NCI-H1417 treated with DMSO at 0.1 percent for 48 hours (cell line): ENCODE measurements at places on chromosomes 3 and 15.

DNA sequence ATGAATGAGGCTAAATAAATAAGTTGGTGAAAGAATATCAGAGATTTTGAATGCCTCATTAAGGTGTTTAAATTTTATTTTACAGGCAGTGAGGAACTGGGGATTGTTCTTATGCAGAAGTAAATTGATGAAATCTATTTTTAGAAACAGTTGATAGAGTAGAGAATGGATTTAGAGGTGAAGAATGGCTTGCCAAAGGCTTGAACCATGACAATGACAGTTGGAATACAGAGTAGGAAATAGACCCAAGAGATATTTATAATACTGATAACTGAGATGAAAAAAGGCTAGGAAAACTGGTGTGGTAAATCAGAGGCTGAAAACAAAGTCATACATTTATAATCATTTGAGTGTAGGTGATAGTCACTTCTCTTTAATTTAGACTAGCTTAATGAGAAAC is 39.0 kb upstream of the RBMS3 start:
- DNase-seq: no peak

DNA sequence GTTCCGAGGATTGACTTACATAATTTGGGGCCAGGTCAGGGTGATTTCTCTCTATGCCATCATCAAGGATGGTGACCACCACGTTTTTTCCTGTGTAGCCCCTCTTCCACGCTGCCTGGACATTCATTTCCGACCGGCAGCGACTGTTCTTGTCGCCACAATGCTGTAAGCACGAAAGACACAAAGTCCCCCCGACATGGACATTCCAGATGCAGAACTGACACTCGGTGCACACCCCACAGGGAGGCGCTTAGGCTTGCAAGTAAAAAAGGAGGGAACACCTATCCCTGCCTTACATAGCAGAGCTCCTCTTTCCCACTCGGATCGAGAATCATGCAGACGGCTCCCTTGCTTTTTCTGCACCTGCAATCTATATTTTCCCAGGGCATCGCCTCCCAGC is 58.2 kb downstream of the PCSK6 start:
- no peak for DNase-seq

DNA sequence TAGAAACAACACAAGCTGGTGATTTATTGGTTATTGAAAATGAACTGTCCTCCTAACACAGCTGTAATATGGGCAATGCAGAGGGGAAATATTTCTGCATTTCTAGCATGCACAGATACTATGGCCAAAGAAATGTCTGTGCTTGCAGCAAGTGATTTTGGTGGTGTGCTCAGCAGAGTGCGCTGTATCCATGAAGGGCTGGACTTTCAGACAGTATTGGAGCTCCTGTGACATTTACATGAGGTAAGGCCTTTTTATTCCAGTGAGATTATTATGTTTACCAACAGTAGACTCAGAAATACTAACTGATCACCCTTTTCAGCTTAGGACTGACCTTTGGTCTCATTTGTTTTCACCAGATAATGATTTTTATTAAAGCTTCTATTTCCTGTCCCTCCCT is 1302.6 kb upstream of the EPHA6 start:
- no peak for DNase-seq

DNA sequence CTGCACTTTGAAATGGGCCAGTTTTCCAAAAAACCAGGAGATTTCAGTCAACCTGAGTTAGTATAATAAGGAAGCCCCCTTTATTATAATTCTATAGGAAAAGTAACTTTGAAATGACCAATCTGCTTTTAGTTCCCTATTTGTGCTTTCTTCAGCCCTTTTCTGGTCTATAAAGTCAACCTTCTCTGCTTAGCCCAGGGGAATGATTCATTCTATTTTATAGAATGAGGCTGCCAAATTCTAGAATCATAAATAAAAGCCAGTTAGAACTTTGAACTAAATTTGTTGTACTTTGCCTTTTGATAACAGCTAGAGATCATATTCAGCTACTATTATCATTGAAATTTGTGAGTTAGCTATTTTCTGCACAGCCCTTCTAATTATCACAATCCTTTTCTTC is 24.7 kb downstream of the CIP2A start:
- no peak for DNase-seq

- DNase-seq: no peak
These were observed 51.5 kb downstream of the ISG20 start for GRCh38 chr15:88690331-88690730.

GRCh38 chr3:189570916-189571315 is 60.3 kb upstream of the TP63 start:
- no peak for DNase-seq

GRCh38 chr15:29888646-29889045 is 66.4 kb upstream of the TJP1 start:
- no peak for DNase-seq

DNA sequence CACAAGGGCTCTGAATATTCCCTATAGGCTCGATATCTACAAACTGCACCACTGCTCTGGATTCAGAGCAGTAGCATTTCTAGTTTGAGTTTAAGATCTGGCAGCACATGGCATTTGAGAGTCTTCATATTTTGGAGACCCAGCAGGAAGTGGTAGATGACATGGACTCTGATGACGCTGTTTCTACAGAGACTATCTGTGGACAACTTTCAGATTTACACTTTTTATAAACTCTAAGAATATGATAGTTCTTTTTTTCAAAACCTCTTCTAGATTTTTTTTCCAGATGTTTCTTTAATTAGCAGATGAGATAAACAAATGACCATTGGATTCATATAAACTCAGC is 35.8 kb downstream of the ARMC8 start:
- DNase-seq: no peak

- no peak for DNase-seq
These were observed 68.0 kb downstream of the FNDC3B start for GRCh38 chr3:172107403-172107802.

- DNase-seq: no peak
These were observed 143.4 kb downstream of the FEZF2 start for GRCh38 chr3:62229908-62230307.

DNA sequence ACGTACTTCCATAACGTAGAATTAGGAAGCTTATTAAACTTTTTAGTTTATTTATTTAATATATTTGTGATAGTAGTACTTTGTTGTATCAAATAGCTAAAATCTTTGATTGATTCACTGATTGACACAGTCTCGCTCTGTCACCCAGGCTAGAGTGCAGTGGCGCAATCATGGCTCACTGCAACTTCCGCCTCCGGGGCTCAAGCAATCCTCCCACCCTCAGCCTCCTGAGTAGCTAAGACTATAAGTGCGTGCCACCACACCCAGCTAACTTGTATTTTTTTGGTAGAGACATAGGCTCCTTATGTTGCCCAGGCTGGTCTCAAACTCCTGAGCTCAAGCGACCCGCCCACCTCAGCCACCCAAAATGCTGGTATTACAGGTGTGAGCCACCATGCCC is 5.7 kb downstream of the APH1B start:
- no peak for DNase-seq

- no peak for DNase-seq
These were observed 1.4 kb downstream of the VHL start for GRCh38 chr3:10142707-10143560.

- no peak for DNase-seq
These were observed 124.3 kb downstream of the ISL2 start for GRCh38 chr15:76460871-76461270.

- DNase-seq: no peak
These were observed 145.5 kb upstream of the ABHD17C start for GRCh38 chr15:80549654-80550053.

DNA sequence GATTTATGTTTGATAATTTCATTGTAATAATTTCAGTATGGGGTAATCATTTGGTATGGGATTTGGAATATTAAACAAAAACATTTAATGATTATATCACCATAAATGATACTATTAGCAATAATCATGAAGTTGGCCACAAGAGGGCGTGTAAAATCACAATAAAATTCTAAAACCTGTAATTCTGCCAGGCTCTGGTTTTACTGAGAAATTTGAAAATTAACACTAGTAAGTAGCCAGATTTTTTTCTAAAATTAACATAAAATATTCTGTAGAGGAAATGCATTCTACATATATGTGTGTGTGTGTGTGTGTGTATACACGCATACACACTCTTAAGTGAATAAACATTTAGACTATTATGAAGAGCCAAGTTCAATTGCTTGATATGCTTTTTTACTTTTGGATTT is 40.5 kb downstream of the FEZF2 start:
- no peak for DNase-seq

DNA sequence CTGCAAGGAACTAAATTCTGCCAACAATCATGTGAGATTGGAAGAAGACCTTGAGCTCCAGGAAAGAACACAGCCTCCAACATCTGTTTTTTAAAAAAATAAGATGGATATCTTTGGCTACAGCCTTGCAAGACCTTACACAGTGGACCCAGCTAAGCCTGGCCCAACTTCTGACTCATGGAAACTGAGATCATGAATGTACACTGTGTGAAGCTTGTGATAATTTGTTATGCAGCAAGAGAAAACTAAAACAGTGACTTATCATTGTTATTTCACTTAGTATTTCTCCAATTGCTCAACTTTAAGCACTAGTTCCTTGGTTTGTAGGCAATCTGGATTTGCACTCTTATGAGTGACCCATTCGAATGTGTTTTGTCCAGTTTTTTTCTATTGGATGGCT is 29.3 kb downstream of the SHQ1 start:
- DNase-seq: no peak

DNA sequence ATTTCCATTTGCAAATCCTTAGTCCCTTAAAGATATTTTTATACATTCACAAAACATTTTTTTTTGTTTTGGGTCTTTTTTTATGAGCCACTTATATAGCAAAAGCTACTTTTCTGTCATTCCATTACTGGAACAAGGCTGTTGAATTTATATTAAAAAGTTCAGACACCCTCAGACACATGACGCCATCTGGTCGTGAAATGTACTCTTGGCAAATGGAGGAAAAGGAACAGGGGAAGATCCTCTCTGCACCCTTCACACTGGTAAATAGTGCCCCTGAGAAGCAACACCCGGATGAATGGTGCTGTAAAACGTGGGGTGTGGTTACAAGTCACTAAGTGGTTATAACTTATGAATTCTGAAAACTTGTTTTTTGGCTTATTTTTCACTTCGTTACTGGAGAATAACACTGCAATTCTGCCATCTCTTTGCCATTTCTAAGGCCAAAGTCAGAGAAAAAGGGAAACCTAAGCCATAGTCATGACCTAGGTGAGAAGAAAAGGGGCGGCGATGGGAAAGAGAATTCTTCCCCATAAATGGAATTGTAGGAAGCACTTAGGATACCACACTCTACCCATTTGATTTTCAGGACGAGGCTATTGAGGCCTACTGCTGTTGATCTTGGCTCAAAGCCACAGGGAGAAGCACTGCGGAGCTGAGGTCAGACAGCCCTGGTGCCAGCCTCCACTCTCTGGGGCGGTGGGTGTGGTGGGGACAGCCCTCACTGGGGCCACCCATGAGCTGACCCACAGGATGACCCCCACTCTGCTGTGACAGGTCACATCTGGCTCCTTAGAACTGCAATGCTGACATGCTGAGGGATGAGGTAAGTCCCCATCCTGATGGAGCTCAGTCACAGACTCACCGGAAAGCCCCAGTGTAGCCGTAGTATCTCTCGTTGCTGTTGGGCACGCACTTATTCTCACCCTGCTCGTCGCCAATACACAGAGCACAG is 21.9 kb downstream of the LTF start:
- no peak for DNase-seq

- DNase-seq: no peak
These were observed 179.9 kb upstream of the THBS1 start for GRCh38 chr15:39400821-39401550.

- DNase-seq: no peak
These were observed 19.5 kb upstream of the DOCK3 start for GRCh38 chr3:50655009-50655830.
